ENCODE measurements at places on chromosomes 12 and 14.

- DNase-seq, result no peak
These were observed 59.8 kb downstream of the PRMT8 start for GRCh38 chr12:3550839-3551238.

GRCh38 chr12:130646716-130647370 lies 69.3 kb downstream of the RIMBP2 start:
- no peak for DNase-seq

DNA sequence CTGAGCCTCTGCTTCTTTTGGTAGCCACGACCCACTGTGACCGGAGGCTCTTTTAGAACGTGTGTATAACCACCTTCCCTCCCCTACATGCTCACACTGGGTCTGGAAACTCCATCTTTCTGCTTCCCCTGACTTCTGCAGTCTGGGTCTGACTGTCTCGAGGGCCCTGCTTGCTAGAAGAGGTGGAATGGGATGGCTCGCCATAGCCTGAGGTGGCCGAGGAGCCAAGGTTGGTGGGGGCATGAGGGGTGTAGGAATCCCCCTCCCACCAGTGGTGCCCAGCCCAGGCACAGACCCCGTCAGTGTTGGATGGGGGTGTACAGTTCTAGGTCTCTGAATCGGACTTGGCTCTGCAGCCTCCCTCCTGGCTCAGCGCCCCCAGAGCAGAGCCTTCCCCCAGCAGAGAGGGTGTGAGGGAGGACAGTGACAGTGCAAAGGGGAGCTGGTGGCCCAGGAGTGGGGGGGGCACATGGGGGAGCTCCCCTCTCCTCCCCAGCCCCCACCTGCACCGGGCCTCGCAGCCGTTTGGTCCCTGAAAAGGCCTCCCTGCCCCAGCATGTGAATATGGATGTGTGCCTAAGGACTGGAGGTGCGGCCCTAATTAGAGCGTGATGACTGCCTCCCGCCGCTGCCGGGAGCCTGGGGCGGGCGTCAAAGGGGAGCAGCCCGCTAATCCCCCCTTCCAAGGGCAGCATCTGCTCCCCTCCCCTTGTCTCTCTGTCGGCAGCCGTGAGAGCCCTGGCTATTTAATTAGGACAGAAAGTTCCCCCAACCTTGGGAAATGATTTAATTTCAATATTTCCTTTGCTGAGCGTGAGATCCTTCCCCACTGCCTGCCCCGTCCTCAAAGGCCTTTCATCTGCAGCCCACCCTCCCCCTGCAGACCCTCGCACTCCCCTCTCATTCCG lies 196.2 kb upstream of the C14orf180 start:
- no peak for DNase-seq

GRCh38 chr14:95471476-95471875 lies 45.0 kb downstream of the SYNE3 start:
- DNase-seq, result no peak

DNA sequence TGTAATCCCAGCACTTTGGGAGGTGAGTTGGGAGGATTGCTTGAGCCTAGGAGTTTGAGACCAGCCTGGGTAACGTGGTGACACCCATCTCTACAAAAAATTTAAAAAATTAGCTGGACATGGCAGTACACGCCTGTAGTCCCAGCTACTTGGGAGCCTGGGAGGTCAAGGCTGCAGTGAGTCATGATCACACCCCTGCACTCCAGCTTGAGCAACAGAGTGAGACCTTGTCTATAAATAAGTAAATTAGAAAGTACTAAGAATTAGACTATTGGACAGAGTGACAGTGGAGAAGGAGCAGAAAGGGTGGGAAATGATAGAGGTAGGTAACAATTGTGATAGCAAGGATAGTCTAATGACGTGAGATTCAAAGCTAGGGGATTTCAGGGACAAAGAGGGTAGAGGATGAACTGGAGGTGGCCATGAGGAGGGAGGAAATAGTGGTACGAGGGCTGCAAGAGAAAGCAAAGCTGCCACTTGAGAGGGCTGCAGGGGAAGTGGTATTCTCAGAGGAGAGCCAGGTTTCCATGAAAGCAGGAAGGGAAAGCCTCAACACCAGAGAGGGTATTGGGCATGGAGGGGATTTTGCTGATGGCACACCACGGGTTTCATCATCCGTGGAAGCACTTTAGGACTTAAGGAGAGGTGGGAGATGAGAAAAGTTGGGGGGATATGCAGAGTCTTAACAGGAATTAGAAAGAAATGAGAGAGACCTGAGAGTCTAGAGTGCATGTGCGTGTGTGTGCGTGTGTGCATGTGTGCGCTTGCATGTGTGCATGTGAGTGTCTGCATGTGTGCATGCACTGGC lies 85.6 kb downstream of the SYNE2 start:
- DNase-seq, result no peak

- DNase-seq, result no peak
These were observed 361.4 kb upstream of the DIO2 start for GRCh38 chr14:80572666-80573065.

DNA sequence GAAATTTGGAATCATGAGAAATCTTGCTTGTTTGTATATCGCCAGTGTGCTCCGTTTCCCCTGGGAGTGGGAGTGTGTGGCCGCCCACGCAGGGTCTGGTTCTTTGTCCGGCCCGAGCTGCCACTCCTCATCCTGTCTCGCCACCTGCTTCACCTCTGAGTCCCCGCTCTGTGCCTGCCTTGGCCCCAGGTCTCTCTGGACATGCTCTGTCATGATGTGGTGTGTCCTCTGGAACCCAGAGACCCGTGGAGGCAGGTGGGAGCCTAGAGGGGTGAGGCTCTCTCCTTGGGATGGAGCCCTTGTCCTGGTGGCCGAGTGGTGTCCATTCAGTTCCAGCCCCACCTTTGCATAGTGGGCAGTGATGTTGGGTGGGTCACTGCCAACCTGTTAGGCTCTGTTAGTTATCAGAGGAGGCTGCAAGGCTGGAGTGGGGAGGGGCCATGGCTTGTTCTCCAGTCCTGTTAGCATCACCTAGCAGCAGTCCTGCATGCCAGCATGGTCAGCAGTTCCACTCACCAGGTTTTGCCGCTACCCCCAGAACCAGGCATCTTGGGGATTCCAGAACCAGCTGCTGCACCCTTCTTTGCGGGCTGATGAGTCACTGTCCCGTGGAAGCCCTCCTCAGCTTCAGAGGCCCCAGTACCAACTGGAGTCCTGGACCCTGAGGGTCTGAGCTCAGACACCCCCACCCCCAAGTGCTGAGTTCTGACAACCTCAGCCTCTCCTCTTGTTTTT lies 76.5 kb downstream of the EP400 start:
- no peak for DNase-seq

DNA sequence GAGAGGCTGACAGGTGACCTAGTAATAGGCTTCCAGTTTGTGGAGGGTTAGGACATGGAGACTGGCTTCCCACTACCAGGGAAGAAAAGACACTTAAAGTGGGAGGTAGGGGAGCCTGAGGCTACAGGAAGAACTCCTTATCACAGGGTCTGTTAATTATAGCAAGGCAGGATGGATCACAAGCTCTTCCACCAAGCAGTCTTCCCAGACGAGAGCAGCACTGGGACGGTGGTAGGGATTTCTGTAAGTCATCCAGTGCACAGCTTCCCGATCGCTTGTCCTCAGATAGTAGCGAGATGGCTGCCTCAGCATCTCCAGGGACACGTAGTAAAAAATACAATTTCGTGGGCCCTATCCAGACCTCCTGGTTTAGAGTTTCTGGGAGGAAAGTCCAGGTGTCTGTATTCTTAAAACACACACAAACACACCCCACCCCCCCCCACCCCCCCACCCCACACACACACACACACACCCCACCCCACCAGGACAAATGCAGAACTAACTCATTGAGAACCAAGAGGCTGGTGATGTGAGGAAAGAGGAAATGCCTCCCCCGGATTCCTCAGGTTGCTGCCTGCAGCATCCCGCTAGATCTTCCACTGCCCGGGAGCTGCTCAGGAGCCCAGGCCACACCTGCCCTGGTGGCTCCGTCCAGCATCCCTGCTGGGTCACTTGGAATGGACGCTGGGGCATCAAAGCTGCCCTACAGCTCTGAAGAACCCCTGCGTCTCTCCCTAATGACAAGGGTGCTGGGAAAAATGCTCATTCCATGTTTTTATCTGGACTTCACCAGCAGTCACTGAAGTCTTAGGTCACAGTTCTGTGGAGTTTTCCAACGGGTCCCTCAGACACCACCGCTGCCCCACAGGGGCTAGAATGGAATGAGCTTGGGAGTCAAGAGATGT lies 307.2 kb downstream of the CACNA1C start:
- no peak for DNase-seq

GRCh38 chr12:42871816-42872215 lies 282.3 kb upstream of the PRICKLE1 start:
- DNase-seq, result no peak

DNA sequence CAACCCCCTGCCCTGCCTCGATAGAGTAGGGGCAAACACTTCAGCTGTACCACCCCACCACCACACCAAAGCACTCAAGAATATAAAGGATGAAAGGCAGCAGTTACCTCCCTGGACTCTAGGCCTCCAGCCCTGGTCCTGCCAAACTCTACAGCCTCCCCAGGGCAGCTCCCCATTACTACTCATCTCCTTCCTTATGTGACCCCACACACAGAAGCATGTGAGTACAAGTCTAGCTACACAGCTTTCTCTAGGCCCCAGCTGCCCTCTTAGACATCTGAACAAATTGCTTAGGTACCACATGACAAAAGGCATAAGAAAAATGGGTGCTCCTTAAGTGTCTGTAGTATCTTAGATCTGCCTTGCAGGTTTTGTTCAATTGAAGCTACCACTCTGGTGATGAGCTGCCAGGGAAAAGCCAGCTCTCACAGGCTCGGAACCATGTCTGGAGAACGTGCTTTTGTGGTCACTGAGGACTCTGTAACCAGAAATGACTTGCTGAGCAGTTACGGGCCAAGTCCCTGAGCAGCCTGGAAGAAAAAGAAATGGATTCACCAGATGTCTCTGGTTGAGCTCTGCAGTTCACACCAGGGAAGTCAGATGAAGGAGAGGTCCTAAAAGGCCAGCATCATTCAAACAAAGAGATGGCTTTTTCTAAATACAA lies 32.8 kb downstream of the FMNL3 start:
- DNase-seq, result no peak

DNA sequence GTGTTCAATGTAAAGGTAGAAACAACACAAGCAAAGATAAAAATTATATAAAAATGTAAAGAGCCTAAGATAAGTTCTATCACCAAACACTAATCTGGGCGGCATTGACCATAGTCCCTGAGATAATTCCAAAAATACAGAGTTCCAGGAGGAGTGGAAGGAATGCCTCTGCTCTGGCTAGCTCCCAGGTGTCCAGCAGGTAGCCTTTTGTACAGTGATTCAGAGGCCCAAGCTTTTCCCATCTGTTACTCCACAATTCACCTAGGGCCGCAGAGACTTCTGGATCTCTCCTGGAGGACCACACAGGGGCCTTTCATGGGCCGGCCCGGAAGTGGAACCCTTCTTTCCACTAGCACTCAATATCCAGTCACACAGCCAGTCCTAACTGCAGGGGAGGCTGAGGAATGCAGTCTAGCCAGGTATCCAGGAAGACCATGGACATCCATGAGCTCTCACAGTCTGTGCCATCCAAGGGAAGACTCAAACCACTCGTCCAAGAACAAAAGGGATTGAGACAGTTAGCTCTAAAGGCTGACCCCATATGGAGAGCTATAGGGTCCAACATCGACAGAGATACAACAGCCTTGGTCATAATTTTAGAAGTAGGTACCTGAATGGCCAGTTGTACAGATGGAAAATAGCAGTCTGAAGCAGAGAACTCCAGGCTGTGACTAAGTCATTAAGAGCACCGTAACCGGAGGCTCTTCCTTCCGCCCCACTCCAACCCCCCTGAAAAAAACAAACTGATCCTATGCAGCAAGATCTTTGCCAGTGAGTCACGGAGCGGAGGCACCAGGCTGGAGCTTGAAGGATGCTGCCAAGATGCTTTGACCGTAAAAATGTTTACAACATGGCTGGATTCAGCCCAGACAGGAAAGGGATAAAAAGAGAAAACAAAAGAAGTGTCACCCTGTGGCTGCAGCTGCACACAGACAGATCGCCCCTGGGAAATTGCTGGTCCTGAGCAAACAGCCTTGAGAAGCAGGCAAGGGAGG lies 204.8 kb downstream of the NUAK1 start:
- no peak for DNase-seq

DNA sequence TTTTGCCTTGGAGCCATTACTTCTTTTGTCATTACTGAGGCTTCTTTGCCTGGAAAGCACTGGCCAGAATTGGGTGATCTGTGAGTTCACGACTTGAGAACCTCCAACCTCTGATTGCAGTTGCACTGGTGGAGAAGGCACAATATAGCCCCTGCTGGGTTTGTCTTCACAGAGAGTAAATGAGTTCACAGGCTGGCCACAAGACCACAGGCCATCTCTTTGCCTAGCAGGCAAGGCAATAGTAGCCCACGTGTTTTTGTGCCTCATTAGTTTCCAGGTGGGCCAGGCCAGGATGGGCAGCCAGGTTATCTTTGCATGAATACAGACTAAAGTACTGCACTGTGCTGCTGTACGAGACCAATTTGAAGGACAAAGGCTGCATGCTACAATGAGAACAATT lies 468.8 kb downstream of the NRXN3 start:
- DNase-seq, result no peak

GRCh38 chr14:53350429-53350828 lies 197.3 kb upstream of the DDHD1 start:
- no peak for DNase-seq

DNA sequence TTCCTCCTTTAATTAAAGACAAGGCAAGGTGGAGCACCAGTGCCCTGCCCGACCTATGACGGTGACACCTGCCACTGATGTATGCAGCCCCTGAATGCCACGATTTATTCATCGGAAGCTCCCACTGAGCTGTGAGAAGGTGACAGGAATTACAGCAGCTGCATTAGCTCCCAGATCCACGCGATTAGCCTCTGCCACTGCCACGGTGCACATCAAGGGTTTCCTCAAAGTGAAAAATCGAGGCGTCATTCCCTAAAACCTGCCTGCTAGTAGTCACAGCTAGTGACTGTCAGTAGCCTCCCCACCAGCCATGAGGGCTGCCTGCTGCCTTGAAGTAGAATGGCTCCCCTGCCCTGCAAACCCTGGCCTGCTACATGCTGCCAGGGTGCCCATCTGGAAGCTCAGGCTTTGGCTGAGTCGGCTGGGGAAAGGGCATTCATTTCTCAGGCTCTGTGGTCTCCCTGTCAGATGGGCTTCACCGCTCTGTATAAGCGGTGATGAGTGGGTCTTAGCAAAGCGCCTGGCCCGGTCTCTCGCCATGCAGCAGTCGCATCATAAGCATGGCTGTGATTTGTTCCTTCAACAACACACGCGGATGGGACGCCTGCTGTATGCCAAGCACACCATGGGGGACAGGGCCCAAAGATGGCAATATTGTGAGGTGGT lies 8.2 kb upstream of the BCL11B start:
- no peak for DNase-seq

GRCh38 chr12:111569363-111570083 lies 29.6 kb downstream of the ATXN2 start:
- no peak for DNase-seq

DNA sequence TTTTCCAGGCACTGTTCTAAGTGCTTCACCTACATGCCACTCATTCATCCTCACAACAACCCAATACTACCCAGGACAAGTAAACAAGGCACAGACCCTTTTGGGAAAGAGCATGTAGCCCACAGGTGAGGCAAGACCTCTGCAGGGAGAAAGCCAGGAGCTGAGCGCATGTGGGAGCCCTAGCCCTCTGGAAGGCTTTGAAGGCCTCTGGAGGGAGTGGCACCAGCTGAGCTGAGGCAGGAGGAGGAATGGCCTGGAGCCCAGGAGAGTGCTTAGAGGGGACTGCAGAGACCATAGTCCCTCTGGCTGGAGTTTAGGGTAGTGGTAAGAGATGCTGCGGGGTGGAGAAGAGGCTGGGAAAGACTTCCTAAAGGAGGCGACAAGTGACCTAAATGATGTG lies 516.5 kb downstream of the FUT8 start:
- DNase-seq, result no peak

GRCh38 chr14:57266065-57266464 lies 2.6 kb downstream of the EXOC5 start:
- DNase-seq, result no peak

- DNase-seq, result no peak
These were observed 8.0 kb downstream of the ERP27 start for GRCh38 chr12:14930299-14930698.
